ENCODE measurements at places on chromosomes 4 and X.

DNA sequence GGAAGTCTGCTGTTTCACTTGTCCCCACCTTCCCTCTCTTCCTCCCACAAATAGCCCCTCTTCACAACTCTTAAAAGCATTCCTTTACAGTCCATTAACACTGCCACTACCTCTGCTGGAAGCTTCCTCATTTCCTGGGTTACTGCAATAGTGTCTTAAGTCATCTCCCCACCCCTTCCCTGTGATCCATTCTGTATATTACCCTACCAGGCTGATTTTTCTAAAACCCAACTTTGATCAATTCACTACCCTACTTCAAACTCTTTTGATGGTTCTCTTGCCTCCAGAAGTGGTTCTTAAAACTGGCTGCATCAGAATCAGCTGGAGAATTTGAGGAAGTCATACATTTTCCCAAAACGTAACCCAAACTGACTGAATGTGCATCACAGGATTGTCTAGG is 8.8 kb upstream of the XIAP start:
- H3K36me3 ChIP-seq: no peaks in the 10 kb centered on the region
- H3K4me1 ChIP-seq: no peaks in the 10 kb centered on the region
- no peaks in the 10 kb centered on the region for H3K27me3 ChIP-seq
- DNase-seq: no peak
- no peak overlapping the region for H3K4me3 ChIP-seq

- no peak overlapping the region for H3K4me3 ChIP-seq
- no peak overlapping the region for H3K27ac ChIP-seq
Observed at GRCh38 chr4:86376850-86377249, 17.0 kb upstream of the MAPK10 start.

- H3K27me3 ChIP-seq: no peaks in the 10 kb centered on the region
- H3K4me3 ChIP-seq: no peak overlapping the region
- DNase-seq: no peak
- H3K4me1 ChIP-seq: no peaks in the 10 kb centered on the region
- no peaks in the 10 kb centered on the region for H3K36me3 ChIP-seq
- H3K27ac ChIP-seq: no peak overlapping the region
Observed at GRCh38 chr4:37365888-37366287, 121.3 kb downstream of the NWD2 start.

DNA sequence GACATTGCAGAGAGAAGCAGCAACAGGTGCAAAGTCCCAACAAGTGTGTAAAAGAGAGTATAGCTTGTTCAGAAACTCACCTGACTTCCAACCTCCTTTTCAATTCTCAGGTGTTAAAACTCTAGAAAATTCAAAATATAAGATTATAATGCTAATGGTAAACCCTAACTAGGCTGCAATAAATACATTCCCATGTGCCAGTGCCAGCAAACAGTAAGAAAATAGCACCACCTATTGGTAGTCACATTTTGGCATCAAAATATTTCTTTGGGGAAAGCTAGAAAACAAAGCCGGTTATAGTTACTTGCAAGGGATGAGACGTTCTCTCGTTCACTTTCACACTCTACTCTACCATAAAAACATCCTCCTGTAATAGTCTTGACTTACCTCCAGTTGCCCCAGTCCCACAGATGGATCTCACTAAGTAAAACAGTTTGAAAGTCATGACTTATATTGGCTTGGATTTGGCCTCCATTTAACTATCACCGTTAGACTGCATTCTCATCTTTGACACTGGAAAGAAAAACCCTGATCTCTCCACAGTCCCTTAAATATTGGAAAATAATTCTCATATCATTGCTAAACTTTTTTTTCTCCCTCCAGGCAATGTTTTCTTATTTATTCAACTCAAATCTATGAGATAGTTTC is 9.6 kb downstream of the BMP3 start:
- H3K4me1 ChIP-seq: peaks cover 8% of the 10 kb centered on the region
- H3K36me3 ChIP-seq: no peaks in the 10 kb centered on the region
- H3K27ac ChIP-seq: no peak overlapping the region
- DNase-seq: no peak
- no peaks in the 10 kb centered on the region for H3K27me3 ChIP-seq

DNA sequence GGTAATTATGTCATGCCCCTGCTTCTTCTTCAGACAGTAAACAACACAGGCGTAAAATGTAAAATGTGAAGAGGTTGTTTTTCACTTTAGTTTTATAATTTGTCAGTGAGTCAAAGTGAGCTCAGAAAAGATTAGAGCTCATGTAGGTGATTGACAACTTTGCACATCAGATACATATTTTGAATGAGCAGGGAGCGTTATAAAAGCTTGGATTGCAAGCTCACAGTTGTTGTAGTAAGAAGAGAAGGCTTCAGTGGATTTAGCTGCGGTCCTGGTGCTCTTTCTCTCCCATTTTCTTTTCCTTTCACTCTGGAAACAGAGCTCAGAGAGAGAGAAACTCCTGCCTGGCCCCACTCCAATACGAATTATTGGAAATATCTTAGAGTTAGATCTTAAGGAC is 26.4 kb downstream of the MTMR1 start:
- no peaks in the 10 kb centered on the region for H3K36me3 ChIP-seq
- H3K27ac ChIP-seq: no peak overlapping the region
- no peaks in the 10 kb centered on the region for H3K27me3 ChIP-seq
- H3K4me1 ChIP-seq: peaks cover 17% of the 10 kb centered on the region

Measured in spleen (tissue), 13 donors.